Testis (tissue), 5 donors: ENCODE measurements at places on chromosomes 13 and 19. TPM values are rescaled to one million over a fixed set of nuclear protein-coding genes. Genes with fewer than 3 reads are reported as not detected.
A peak's percentile ranks its signal among the peaks of the same experiment; 100 is the strongest.

DNA sequence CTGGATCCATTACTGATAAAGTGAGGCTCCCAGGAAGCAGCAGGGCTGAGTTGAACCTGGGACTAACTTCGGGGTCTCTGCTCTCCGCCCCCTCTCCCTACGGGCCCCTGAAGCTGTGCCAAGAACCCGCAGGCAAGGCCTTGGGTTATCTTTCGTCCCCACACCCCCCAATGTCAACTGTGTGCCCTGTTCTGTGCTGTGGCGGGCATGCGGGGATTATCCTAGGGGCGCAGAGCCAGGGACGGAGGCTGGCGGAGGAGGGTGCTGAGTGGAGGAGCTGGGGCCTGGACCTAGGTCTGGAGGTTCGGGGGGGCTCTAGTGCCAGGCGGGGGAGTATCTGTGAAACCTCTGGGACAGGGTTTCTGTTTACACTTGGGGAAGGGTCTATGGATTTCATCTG, 26.4 kb downstream of the RFX1 start:
- H3K4me1 ChIP-seq = peaks cover 5% of the 10 kb centered on the region
- H3K27ac ChIP-seq = no peak overlapping the region

GRCh38 chr13:78468621-78469020, 134.7 kb downstream of the POU4F1 start:
- no peaks in the 10 kb centered on the region for H3K4me1 ChIP-seq
- no peaks in the 10 kb centered on the region for H3K36me3 ChIP-seq
- no peaks in the 10 kb centered on the region for H3K27me3 ChIP-seq

GRCh38 chr19:51119101-51119500, 5.6 kb upstream of the SIGLEC9 start:
- no peaks in the 10 kb centered on the region for H3K36me3 ChIP-seq
- H3K27ac ChIP-seq = no peak overlapping the region
- H3K4me3 ChIP-seq = no peak overlapping the region
- no peaks in the 10 kb centered on the region for H3K27me3 ChIP-seq

GRCh38 chr19:17112700-17113099, 37.1 kb downstream of the MYO9B start:
- H3K36me3 ChIP-seq = no peaks in the 10 kb centered on the region
- H3K4me3 ChIP-seq = no peak overlapping the region
- H3K27ac ChIP-seq = no peak overlapping the region
- peaks cover 37% of the 10 kb centered on the region for H3K4me1 ChIP-seq
- no peak for DNase-seq
- H3K27me3 ChIP-seq = no peaks in the 10 kb centered on the region

- DNase-seq = no peak
- peaks cover 8% of the 10 kb centered on the region for H3K4me1 ChIP-seq
- no peaks in the 10 kb centered on the region for H3K27me3 ChIP-seq
Measured at GRCh38 chr19:51172223-51172622, 30.1 kb downstream of the SIGLEC7 start.

DNA sequence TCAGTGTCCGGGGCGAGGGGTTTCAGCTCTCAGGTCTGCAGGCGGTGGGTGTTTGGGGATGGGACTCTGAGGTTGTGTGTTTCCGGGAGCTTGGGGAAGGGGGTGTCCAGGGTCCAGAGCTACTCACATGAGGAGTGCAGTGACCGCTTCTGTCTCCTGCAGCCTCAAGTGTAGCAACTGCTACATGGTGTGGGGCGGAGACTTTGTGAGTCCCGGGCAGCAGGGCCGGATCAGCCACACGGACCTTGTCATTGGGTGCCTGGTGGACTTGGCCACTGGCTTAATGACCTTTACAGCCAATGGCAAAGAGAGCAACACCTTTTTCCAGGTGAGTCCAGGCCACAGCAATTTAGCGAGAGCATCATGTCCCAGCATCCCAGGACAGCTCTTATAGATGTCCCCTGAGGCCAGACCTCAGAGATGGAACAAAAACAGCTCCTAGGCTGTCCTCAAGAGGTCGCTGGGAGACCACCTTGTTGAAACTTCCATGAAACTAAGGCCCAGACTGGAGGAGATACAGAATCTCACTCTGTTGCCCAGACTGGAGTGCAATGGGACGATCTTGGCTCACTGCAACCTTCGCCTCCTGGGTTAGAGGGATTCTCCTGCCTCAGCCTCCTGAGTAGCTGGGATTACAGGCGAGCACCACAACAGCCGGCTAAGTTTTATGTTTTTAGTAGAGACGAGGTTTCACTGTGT, 44.9 kb downstream of the RYR1 start:
- H3K27me3 ChIP-seq = no peaks in the 10 kb centered on the region
- no peaks in the 10 kb centered on the region for H3K4me1 ChIP-seq
- H3K27ac ChIP-seq = no peak overlapping the region
- DNase-seq = no peak

DNA sequence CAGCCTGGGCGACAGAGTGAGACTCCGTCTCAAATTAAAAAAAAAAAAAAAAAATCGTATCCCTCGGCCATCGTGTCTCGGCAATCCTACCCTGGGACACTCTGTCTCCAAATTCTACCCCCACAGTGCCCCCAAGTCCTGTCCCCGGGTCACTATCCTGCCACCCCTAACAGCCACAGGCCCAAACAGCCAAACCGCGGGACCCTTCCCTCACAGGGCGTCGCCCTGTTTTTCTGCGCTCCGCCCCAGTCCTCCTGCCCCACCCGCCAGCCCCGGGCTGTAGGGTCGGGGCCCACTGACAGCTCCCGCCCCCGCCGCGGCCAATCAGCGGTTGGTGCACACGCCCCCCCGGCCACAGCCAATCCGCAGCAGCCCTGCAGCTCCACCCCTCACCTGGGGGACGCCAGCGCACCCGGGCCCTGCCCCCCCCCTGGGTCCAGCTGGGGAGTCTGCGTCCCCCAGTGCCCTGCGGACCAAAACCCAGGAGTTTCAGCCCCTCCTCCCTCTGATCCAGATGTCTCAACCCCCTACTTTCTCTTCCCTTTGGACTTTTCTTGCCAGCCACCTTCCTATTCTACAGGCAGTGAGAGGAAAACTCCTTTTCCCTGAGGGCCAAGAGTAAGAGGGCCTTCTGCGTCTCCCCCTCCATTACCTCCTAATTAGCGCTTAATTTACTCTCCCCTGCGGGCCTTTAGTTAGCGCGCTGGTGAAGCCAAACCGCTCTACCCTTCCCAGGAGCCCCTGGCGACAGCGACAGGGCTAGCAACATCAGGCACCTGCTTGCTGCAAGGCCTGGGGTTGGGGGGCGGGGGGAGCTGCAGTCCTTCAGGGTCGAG, 1.5 kb upstream of the BCAT2 start:
- H3K4me1 ChIP-seq = peaks cover 21% of the 10 kb centered on the region
- no peaks in the 10 kb centered on the region for H3K27me3 ChIP-seq
- peak; percentile 93 for DNase-seq

PSG1 gene
- total RNA-seq = not detected

PSG2 gene
- not detected for total RNA-seq

CEACAM16 gene
- total RNA-seq = 0.50 TPM

ZNF221 gene
- total RNA-seq = 9.1 TPM
